NCI-H1436 treated with DMSO at 0.1 percent for 48 hours (cell line): ENCODE measurements at places on chromosomes 7 and 10.

DNA sequence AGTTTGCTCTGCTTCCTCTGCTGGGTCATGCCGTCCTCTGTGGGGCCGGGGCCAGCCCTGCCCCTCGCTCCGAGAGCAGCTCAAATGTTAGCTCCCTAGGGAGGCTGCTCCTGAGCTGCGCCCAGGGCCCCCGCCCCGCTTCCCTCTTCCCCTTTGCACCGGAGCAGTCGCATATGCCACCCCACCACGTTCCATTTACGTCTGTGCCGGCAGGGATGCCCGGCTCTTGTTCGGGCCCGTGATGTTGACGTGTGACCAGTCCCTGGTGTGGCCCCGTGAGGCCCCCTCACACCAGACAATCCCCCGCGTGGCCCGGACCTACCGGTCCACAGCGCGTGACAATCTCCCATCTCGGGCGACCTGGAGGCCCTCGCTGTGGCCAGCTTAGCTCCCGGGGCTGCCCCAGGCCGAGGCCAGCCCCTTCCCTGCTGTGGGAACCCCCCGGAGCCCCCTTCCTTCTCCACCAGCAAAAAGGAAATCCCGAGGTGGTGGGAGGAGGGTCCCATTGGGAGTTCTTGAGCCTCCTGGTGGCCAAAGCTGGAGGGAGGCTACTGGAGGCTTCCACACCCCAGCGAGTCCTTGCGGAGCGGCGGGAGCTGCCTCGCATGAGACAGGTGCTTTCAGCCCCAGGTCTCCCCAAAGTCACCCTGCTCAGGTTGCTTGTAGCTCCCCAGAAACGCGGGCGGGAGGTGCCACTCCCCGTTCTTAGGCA lies 15.2 kb downstream of the FAM20C start:
- no peak for DNase-seq

- no peak for DNase-seq
Measured at GRCh38 chr10:28280652-28281051, 22.2 kb downstream of the MPP7 start.

GRCh38 chr10:17872191-17873091 lies 63.3 kb downstream of the MRC1 start:
- no peak for DNase-seq

DNA sequence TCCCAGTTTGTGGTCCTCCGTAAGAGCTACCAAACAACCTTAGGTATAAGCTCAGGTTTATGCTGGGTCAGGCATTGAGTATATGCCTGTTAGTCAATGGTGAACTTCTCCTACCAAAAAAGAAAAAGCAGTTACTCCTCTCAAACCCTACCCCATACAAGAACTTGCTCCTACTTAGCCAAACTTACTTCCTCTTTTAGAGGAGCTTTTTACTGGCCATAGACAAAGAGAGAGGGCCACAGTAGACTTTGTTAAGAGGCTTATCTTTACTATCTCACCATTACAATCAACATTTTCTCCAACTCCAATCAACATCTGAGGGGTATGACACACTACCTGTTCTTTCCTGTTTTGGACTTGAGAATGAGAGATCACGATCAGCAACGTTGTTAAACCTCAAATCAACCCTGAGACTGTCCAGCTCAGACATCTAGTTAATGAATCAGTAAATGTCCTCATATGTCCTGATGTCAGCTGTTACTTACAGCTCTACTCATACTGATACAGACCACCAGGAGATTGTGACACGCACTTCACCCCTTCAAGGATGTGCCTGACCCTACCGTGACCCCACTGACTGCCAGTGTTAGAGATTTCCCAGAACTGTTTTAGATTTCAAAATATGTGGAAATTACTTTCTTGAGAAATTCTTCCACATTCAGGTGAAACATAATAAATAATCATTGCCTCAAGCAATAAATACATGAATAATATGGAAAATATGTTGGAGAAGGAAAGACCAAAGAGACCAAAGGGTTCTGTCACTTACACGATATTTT lies 18.4 kb upstream of the CCDC71L start:
- DNase-seq, result no peak

GRCh38 chr7:91180746-91181145 lies 83.5 kb upstream of the FZD1 start:
- no peak for DNase-seq

DNA sequence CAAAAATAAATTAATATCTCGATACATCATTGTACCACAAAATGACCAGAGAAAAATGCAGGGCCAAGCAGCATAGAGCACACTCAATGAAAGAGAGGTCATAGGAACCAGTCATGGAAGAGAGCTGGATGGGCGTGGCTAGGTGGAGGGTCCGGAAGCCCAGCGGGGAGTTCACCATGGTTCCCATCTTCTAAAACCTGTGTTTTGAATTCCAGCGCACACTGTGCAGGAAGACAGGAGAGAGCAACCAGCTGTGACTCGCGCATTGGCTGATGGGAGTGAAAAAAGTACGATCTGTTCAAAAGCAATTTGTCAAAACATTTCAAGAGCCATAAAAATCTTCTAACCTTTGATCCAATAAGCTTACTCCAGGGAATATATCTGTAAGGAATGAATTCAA lies 125.2 kb upstream of the NANOS1 start:
- DNase-seq, result no peak

DNA sequence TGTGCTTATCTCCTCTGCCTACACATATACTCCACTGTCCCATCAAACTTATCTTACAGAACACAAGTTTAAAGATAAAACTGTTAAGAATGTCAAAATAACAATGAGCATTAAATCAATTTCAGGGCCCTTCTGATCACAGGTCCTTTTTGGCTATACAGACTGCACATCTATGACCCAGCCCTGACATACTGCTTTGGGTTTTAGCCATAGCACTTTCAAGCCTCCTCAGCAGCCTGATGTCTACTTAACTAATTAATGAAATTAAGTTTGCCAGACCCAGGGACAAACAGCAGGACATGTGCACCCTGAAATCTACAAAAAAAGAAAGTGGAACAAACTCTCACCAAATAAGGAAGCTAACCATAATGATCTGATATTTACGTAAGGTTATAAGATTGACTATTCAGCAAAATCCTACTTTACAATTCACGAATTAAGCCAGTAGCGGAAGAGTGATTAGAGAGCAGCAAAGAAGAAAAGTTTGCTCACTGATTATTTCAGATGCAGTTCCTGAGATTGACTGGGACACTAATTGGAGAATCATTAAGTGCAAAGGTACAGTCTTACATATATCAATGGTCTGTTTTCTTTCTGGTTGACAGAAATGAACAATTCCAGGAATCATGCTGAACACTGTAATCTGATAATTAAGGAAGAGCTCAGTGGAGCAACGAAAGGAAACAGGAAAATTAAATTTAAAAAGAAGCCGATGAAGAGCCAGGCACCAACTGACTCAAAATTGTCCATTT lies 669.3 kb upstream of the LRRN3 start:
- no peak for DNase-seq

GRCh38 chr10:128943111-128943510 lies 523.9 kb upstream of the MGMT start:
- DNase-seq, result no peak

GRCh38 chr7:77867537-77867865 lies 68.9 kb downstream of the PHTF2 start:
- no peak for DNase-seq

GRCh38 chr10:86953747-86954680 lies 3.4 kb downstream of the MMRN2 start:
- DNase-seq, result no peak

- DNase-seq, result no peak
Measured at GRCh38 chr7:66267249-66267648, 62.1 kb downstream of the TPST1 start.

- DNase-seq, result no peak
Measured at GRCh38 chr7:11952972-11953371, 121.0 kb upstream of the THSD7A start.

- DNase-seq, result no peak
Measured at GRCh38 chr7:88202799-88203198, 17.0 kb downstream of the SRI start.

GRCh38 chr7:14691597-14692203 lies 210.9 kb downstream of the DGKB start:
- DNase-seq, result no peak

DNA sequence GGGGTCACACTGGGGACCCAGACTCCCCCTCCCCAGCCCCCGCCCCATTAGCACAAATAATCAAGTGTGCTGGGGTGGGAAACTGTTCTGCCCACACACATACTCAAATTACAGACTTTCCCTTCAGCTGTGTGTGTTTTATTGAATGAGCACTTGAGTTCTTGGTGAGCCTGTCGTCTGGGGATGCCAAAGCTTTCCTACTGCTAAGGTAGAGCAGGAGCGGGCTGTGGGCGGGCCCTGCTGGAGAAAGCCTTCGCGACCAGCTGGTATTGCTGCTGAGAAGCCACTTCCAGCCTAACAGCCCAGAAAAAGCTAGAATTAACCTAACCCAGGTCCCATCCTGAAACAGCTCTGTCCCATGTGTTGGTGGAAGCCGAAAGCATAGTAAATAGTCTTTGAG lies 87.0 kb upstream of the KMT2E start:
- DNase-seq, result no peak

GRCh38 chr7:129740574-129741410 lies 129.3 kb downstream of the NRF1 start:
- DNase-seq, result no peak

- DNase-seq, result no peak
Measured at GRCh38 chr7:65820287-65820950, 52.5 kb upstream of the VKORC1L1 start.

GRCh38 chr7:137953665-137954470 lies 48.0 kb downstream of the CREB3L2 start:
- no peak for DNase-seq

DNA sequence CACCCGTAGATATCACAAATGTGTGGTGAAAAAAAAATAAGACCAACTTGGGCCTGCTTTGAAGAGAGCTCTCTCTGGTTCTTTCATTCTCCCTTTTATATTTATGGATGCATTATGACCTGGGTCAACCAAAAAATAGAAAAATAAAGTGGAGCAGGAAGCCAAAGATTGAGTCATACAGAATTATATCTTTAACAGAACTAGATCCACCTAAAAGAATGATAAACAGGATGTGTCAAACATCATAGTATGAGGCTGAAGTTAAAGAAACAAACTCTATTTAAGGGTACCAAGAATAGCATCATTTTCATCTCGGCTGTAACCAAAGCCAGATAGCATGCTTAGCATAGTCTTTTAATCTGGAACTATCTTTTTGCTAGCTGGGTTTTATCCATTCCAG lies 28.8 kb upstream of the NMT2 start:
- DNase-seq, result no peak

- no peak for DNase-seq
Measured at GRCh38 chr7:128116740-128117139, 85.5 kb upstream of the LRRC4 start.

DNA sequence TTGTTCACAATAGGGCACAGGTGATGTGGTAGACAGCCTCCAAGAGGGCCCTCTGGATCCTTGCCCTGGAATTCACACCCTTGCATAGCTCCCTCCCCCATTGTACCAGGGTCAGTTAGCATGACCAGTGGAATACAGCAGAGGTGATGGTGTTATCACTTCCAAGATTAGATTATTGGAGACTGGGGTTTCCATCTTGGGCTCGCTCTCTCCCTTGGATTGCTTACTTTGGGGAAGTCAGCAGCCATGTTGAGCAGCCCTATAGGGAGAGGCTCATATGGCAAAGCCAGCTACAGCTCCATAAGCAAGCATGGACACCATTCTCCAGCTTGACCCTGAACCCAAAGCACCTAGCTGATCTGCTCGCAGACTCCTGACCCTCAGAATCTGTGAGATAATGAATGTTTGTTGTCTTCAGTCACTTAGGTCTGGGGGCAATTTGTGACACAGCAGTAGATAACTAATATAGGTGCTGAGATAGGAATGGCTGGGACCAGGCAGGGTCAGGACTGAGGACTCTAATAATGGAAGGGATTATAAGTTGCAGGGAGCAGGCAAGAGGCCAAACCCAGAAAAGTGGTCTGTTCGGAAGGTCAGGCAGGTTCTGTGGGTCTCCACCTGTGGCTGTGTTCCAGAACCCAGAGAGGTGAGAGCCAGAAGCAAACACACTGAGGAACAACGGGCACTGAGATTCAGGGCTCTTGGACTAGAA lies 22.9 kb downstream of the TBXAS1 start:
- DNase-seq, result no peak

GRCh38 chr10:128814782-128815181 lies 652.3 kb upstream of the MGMT start:
- DNase-seq, result no peak

DNA sequence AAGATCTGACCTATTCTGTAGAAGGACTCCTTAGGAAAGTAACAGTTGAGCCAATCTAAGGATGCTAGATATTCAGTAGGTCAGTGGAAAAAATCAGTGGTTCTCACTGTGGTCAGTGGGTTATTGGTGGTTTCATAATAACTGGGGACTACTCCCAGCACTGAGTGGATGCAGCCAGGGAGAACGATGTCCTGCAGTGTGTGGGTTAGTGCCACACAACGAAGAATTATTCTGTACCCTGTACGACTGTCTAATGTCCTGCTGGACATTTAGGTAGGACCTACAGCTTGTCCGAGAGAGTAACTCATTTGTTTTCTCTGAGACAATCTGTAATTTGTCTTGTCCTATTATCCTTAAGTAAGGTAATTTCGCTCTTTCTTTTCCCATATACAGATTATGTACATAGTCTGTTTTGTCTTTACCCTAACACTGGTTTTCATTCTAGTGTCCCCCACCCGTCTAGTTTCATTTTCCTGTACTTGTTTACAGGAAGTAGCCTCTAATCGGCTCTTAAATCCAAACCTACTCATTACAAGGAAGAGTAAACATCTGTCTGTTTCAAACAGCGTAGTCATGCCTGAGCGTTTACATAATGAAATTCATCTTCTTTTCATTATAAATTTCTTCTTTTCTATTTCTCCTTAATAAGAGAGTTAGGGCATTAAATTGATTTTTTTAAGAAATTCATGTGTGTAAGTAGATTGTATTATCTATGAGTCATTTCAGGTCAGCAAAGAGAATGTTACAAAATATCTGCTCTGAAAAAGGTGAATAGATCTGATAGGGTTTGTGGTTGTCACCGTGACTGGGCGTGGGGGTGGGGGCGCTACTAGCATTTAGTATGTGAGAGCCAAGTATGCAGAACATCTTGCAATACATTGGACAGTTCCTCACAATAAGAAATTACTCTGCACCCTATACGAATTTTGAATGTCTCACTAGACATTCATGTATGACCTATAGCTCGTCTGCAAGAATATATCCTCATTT lies 8.3 kb upstream of the ZC3HAV1L start:
- peak; percentile 6 for DNase-seq

- no peak for DNase-seq
Measured at GRCh38 chr7:142111499-142111898, at the start of gene MGAM2. TSS of gene MGAM2 (plus strand) at chr7:142111718. CDS start at chr7:142116874, 5,156 bp downstream.

- DNase-seq, result no peak
Measured at GRCh38 chr10:124291001-124291701, 127.6 kb downstream of the OAT start.

DNA sequence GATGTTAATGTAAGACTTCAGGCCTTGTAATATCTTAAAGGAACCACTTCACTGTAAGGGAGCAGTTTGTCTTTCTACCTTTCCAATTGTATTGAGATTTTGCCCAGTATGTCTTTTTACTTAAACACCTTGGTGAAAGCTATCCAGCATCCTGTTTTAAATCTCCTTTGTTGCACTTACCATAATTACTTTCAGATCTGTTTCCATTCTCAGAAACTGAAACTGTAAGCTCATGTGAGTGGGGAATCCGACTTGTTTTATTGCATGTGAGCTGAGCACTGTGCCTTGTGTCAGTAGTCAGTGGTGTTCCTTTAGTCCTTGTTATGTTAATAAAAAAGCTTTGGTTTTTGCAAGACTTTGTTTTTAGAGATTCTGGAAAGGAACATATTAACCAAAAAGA lies 42.2 kb downstream of the BMPR1A start:
- DNase-seq, result no peak
